ENCODE measurements at places on chromosomes 2 and 18.

DNA sequence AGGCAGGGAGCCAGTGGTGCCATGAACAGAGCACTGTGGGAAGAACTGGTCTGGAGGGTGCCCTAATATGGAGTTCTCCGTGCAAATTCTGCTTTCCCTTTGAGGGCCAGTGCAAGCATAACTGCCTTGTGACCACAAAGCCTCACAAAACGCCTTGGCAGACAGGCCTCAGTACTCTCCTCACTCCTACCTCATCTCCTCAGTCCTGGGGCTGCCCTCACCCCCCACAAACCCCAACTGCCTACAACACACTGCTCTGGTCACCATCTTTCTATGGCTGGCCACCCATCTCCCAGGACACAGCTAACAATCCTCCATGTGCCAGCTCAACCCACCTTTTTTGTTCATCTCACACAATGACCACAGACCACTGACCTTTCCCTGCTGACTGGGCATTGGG is 8.9 kb downstream of the COX5B start:
- no peak for DNase-seq

GRCh38 chr2:174142290-174142689 is 106.0 kb downstream of the OLA1 start:
- no peak for DNase-seq

DNA sequence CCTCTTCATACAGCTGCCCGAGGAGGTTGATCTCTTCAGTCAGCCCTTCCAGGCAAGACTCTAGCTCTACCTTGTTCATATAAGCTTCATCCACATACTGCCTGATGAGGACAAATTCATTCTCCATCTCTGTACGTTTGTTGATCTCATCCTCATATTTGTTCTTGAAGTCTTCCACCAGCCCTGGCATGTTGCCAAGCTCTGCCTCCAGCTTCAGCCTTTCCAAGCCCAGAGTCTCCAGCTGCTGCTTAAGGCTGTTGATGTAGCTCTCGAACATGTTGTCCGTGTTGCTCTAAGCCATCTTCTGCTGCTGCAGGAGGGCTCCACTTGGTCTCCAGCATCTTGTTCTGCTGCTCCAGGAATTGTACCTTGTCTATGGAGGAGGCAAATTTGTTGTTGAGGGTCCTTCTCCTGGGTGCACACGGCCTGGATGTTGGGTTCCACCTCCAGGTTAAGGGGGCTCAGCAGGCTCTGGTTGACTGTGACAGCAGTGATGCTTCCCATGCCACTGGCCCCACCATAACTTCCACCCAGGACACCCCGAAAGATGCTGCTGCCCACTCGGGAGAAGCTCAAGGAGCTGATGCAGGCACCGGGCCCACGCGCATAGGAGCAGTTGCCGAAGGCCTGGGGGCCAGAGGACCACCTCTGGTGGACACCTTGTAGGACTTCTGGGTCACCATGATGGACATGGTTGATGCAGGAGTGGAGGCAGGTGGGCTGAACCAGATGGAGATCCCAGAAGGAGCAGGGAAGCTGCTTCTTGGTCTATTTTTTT is 30.3 kb downstream of the ICA1L start:
- DNase-seq: no peak

GRCh38 chr2:217108086-217108485 is 248.2 kb upstream of the TNP1 start:
- DNase-seq: no peak

DNA sequence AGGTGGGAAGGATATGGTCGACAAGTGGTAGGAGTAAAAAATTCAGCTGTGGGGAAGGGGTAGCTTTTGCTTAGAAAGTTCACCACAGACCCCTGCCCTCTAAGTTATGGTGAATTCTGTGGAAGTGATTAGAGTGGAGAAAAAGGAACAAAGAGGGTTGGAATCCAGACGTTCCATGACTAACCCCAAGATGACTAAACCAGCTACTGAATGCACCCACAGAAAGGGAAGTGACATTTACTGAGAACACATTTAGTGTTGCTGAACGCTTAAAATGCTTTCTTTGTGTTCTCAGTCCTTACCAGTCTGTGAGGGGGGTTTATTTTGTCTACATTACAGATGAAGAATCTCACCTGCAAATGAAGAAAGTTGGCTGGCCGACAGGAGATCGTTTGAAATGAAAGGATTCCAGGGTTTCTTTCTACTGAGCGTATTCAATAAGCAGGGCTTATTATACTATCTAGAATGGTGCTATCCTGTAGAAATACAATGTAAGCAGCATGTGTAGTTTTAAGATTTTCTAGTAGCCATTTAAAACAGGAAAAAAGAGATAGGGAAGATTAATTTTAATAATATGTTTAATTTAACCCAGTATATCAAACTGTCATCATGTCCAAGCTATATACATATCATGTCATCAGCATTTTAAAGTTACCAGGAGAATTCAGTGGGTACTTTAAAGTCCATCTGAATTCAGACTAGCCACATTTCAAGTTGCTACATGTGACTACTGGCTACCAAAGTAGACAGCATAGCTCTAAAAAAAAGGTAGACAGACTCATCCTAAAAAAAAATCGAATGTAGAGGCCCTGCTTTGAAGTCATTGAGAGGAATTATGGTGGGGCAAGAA is 60.1 kb downstream of the LIMS1 start:
- peak; percentile 38 for DNase-seq

GRCh38 chr18:24118750-24119577 is 19.9 kb upstream of the CABYR start:
- DNase-seq: peak; percentile 87

GRCh38 chr2:53969968-53970723 is 647 bp downstream of the PSME4 start:
- DNase-seq: peak; percentile 70

DNA sequence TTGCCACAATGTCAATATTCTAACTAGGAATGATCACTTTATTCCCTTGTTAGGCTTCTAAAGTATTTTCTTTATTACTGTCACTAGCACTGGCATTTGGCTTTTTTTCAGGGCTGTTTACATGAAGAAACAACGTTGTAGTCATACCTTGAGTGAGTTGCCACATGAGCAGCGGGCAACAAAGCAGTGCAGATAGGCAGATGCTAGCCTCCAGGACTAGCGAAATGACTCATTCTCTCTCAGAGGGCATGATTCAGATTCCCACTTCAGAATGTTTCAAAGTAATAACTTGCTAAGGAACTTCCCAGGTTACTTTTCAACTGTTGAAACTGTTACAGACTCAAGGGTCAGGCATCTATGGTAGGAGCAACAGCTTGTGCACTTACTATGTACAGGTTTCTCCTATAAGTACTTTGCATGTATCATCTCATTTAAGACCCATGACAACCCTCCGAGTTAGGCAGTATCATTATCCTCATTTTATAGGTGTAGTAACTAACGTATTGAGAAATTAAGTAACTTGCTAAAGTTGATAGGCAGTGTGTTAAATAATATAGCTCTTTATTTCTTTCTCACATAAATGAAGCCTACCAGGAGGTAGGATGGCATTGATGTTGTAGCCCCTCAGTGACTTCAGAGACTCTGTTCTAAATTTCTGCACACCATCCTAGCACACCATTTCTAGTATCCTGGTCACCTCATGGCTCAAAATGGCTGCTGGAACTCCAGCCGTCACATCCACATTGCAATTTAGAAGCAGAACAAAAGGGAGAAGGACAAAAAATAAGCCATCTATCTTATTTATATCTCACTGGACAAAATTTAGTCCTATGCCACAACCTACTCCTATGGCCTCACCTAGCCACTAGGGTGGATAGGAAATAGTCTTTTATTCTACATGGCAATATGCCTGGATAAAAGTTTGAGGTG is 83.3 kb downstream of the ICOS start:
- DNase-seq: no peak

DNA sequence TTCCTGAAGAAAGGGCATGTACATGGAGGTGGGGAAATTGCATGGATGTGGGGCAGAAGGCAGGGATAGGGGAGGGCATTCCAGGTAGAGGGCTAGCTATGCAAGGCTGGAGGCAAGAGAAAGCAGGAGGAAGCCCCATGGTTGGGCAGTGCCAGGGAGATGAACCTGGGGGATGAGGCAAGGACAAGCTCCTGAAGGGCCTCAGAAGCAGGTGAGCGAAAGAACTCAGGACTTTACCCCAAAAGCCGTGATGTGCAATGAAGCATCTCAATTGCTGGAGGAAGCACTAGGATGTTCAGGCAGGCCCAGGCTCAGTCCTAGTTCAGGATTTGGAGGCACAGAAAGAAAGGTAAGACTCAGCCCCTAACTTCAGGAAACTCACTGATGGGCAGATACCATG is 117.0 kb upstream of the EPAS1 start:
- no peak for DNase-seq

GRCh38 chr2:121272596-121272995 is 12.4 kb downstream of the TFCP2L1 start:
- DNase-seq: no peak

- no peak for DNase-seq
Observed at GRCh38 chr2:71559828-71560637, 106.7 kb downstream of the DYSF start.

GRCh38 chr2:84425310-84425709 is 33.8 kb downstream of the SUCLG1 start:
- DNase-seq: no peak

GRCh38 chr2:167136879-167137596 is 248.8 kb downstream of the XIRP2 start:
- DNase-seq: no peak

- no peak for DNase-seq
Observed at GRCh38 chr2:233280114-233280693, 27.4 kb upstream of the SAG start.

GRCh38 chr2:109648041-109648527 is 33.9 kb downstream of the SOWAHC start:
- no peak for DNase-seq

GRCh38 chr2:27572998-27573429 is 9.8 kb upstream of the ZNF512 start:
- DNase-seq: no peak

DNA sequence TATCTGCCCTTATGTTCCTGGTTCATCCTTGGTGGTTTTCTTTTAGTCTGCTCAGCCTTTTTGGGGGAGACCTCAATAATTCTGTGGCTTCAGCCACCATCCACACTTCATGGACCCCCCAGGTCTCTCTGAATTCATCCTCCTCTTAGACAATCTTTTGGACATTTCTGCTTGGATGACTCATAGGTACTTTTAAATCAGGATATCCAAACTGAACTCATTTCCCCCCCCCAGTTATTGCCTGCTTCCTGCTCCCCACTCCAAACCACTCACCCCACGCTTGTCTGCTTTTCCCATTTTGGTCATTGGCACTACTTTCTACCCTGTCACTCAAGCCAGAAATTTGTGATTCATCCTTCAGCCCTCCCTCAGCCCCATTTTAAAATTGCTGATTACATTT is 78.5 kb downstream of the TANC1 start:
- DNase-seq: no peak

- no peak for DNase-seq
Observed at GRCh38 chr2:67389788-67390187, 7.3 kb upstream of the ETAA1 start.

- DNase-seq: no peak
Observed at GRCh38 chr2:86335865-86336674, 1.4 kb downstream of the REEP1 start.

DNA sequence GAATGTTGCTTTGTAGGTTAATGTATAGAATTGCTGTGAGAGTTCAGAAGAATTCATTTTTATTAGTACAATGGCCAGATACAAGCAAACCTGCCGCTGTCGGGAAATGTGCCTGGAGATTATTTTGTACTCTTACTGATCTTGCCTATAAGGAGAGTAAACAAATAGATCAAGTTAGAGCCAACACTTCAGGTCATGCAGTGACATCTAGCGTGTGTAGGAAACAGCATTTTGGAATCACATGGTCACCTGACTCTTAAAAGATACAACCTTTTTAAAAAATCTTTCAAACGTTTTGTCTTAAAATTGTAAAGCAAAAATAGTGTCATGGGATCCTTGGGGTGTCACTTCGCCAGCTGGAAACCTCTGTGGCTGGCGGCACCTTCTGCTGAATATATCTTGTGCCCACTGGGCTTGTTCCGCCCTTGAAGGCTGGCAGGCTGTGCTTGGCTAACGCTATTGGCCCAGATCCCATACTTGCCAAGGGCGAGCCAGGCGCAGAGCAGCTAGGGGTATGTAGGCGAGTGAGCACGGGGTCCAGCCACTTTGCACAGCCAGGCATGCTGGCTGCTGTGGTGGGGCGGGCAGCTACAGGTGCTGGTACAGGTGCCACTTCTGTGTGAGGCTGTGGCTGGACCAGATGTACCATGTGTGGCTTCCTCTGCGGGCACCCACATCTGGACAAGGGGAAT is 19.5 kb upstream of the RPRM start:
- no peak for DNase-seq

GRCh38 chr2:62956651-62957050 is 94.0 kb upstream of the OTX1 start:
- no peak for DNase-seq

DNA sequence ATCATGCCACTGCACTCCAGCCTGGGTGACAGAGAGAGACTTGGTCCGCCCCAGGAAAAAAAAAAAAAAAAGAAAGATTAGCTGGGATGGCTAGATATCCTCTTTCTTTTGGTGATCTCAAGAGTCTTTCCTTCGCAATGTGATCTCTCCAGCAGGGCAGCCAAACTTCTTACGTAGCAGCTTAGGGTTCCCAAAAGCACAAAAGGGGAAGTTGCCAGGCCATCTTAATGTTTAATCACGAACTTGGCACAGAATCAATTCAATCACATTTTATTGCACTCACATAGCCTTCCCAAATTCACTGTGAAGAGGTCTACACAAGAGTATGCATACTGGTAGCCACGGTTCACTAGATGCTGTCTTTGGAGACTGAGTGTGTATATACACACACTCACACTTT is 53.1 kb downstream of the VIL1 start:
- DNase-seq: no peak

- DNase-seq: no peak
Observed at GRCh38 chr18:6256521-6256920, 158.2 kb downstream of the L3MBTL4 start.

GRCh38 chr2:65922794-65923193 is 490.4 kb upstream of the SPRED2 start:
- DNase-seq: no peak

- no peak for DNase-seq
Observed at GRCh38 chr2:28613633-28614501, 118.0 kb downstream of the PLB1 start.

- no peak for DNase-seq
Observed at GRCh38 chr2:60453301-60453700, 100.2 kb downstream of the BCL11A start.

- DNase-seq: no peak
Observed at GRCh38 chr2:4465671-4466070, 762.3 kb downstream of the DCDC2C start.

All from NAMALWA (cell line).